ENCODE measurements at places on chromosomes 1 and 21. TPM values are rescaled to one million over a fixed set of nuclear protein-coding genes. Genes with fewer than 3 reads are reported as not detected.

DNA sequence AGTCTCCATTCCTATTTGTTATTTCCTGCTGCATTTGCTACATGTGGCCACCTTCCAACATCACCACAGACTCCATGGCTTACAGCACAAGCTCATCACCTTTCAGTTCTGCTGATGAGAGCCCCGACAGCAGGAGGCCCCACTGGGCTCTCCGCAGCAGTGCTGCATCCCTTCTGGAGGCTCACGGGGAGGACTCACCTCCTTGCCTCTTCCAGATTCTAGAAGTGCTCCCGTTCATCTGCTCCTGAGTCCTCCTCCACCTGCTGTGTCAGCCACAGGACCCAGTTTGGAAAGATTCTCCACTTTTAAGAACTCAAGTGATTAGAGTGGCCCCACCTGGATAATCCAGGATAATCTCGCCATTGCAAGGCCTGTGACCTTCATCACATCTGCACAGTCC, 167.6 kb downstream of the PCBP3 start:
- no peak for DNase-seq

- DNase-seq, result peak; percentile 86
Observed at GRCh38 chr1:99481391-99481996, 164.4 kb upstream of the PALMD start.

The LRRC39 gene
- total RNA-seq, result 132 TPM

- no peak for DNase-seq
Observed at GRCh38 chr1:203159844-203160243, 15.8 kb downstream of the MYBPH start.

GRCh38 chr1:216346526-216346925, 76.7 kb downstream of the USH2A start:
- peak; percentile 91 for DNase-seq

GRCh38 chr21:37431243-37431642, 64.7 kb downstream of the DYRK1A start:
- no peak for DNase-seq

DNA sequence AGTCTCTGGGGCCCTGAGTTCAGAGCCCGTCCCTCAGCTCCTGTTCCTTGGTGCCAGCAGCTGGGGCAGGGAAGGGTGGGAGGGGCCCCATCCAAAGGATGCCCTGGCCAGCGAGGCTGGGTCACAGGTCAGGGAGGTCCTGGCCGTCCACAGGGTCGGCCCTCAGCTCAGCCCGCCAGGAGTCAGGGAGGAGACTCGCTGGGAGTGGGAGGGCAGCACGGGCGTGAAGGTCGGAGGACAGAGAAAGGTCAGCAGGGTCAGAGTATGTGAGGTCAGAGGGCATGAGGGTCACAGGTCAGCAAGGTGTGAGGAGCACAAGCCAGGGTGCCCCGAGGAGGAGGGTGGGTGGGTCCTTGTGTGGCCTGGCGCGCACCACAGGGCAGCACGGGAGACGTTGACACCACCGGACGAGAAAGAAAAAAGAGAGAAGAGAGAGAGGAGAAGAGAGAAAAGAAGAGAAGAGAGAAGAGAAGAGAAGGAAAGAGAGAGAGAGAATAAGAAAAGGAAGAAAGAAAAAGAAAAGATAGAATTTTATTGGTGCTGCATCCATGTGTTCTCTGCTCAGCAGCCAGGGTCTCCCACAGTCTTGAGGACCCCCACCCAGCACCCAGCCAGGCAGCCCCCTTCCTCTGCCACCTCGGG, 7.1 kb downstream of the PERM1 start:
- no peak for DNase-seq

DNA sequence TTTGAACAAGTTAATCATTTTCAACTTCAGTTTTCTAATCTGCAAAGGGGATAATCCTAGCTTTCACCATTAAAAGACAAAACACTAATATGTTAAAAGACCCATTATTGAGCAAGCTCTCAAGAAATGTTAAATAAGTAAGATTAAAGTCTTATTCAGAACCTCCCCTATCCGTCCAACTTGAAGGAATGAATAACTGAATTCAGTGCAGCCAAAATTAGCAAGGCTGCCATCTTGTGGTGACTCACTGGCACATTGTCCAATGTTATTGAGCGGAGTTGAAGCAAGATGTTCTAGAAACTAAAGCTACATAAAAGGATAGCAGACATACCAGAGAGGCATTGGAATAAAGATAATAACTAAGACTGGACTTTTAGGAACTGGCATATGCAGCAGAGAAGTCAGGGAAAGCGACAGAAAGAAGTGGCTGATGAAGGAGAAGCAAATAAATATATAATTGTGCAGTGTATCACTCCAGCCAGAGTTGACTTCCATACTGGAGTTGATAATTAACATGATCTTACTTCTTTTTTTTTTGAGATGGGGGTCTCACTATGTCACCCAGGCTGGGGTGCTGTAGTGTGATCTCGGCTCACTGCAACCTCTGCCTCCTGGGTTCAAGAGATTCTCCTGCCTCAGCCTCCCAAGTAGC, 8.2 kb upstream of the CAP1 start:
- DNase-seq, result peak; percentile 69

The RUNX3 gene
- 0.62 TPM for total RNA-seq

The OR2T11 gene
- not detected for total RNA-seq

The DLGAP3 gene
- not detected for total RNA-seq

DNA sequence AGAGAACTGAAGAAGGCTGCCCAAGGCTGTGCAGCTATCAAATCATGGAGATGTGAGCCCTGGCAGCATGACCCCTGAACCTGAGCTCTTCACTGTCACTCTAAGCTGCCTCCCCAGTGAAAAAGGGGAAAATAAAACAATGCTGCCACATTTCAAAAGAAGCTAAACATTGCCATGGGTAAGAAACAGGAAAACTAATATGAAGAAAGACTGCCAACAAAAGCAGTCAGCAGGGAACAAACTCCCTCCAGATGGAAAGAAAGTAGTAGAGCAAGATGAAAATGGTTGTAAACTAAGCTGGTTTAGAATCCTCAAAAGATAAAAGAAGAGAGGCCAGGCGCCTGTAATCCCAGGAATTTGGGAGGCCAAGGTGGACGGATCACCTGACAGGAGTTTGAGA, 36.2 kb upstream of the CSF1 start:
- no peak for DNase-seq

The TBX15 gene
- 88.8 TPM for total RNA-seq

DNA sequence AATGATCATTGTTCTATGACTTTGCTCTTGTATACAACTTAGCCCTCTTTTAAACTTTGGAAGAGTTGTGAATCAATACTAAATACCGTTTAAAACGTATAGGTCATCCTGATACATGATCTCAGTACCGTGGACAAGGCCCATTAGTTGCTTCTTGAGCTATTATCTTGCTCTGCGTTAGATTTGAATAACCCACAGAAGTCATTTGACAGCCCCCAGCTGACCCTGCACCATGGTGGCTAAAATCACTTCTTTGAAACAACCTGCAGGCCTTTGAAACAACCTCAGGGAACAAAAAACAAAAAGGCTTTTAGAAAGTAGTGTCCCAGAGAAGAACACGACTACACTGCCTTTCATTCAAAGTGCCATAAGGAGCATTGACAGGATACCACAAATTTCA, 473.0 kb upstream of the ADGRL2 start:
- DNase-seq, result no peak

The LCE1C gene
- not detected for total RNA-seq

- peak; percentile 85 for DNase-seq
Observed at GRCh38 chr1:203625628-203626019, 1.0 kb upstream of the ATP2B4 start.

DNA sequence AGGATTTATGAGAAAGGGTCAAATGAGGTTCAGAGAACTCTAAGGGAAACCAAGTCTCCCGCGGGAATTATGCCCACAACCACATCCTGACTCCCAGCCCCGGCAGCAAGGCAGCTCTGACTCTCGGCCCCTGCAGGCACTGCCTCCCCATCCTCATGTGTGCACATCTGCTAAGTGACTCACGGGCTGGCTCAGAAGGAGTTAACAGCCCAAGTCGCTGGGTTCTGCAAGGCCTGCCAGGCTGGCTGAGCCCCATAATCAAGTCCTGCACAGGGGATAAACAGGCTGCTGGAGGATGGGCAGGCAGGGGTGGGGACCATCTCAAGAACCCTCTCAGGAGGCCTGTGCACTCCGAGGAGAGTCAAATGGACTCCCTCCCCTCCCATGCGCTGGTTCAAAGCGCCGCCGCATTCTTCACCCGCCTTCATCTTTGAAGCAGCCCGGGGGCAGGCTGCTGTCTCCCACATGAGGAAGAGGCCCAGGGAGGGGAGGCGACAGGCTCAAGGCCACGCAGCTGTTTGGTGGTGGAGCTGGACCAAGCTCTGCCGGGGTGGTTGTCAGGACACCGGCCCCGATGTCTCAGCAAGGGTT, 344.3 kb downstream of the MATN1 start:
- DNase-seq, result peak; percentile 82

DNA sequence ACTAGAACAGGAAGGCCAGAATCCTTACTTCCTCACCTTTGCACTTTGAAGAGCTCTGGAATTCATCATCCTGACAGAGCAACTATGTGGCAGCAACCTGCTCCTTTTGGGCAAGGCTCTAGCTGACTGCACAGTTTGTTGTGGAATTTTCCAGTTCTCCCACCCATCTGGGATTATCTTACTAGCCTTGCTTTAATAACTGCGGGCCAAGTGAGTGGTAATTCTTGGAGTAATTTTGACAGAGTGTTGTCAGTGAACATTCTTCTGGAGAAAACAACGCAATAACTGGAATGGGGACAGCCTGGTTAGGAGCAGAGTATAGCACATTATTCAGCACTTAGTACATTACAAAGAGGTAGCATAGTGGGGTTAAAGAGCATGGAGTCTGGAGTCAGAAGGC, 75.3 kb downstream of the NTMT2 start:
- no peak for DNase-seq

DNA sequence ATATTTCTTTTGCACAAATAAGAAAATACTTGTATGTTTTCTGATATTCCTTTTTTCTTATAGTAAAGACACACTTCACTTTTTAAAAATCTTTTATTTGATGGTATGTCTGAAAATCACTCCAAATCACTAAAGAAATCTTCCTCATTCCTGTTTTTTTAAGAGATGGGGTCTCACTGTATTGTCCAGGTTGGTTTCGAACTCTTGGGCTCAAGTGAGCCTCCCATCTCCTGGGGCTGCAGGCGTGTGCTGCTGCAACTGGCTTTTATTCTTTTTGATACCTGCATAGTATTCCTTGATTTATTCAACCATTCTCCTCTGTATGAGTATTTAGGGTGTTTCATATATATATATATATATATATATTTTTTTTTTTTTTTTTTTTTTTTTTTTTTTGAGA, 88.1 kb downstream of the OSBPL9 start:
- no peak for DNase-seq

The CFH gene
- total RNA-seq, result 126 TPM

DNA sequence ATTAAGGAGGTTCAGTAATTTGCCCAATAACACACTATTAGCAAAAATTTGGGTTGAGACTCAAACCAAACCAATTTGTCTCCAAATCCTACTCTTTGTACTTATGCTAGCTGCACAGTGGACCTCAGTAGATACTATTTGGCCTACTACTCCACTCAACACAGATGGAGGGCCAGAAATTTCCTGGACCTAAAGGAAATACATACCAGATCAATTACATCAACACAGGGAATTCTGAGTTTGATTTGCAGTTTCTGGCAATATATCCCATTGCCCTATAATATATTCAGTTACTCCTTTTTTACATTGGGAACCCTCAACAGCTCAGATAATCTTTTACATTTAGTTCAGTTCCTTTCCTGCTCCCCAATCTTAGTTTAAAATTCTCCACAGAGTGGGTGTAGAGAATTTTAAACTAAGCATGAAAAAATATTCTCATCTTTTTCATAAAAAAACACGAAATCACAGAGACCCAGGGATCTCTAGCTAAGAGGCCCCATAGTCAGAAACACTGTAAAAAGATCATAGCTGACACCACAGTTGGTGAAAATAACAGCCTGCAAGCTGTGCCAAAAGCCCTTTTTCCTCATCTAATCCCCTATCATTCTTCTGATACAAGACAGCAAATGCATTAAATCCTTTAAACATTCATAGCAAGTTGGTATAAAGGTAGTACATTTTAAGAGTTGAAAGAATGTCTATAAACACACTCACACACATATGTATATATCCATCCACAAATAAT, 317.7 kb upstream of the ESRRG start:
- peak; percentile 45 for DNase-seq

- peak; percentile 61 for DNase-seq
Observed at GRCh38 chr1:170734412-170735175, 70.7 kb downstream of the PRRX1 start.

DNA sequence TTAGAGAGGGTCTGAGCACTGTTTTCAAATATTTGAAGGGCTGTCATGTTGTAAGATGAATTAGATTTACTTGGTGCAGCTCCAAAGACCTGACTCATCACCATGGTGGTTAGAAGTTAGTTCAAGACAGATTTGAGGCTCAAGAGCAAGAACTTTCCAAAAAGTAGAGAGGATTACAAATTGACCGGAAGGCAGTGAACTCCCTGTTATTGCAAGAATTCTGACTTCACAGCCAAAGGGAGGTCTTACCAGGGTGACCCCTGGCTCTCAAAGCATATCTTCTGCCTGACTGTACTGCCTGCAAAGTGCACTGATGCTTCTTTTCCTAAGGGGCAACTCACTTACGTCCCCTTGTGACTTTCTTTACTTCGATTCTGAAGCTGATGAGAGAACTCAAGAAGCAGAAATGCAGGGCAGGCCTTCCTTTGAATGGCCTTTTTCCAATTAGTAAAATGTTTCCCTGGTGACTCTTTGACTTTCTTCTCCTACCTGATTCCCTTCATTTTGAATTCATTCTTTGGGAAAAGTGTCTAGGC, 86.4 kb downstream of the NAV1 start:
- DNase-seq, result no peak

DNA sequence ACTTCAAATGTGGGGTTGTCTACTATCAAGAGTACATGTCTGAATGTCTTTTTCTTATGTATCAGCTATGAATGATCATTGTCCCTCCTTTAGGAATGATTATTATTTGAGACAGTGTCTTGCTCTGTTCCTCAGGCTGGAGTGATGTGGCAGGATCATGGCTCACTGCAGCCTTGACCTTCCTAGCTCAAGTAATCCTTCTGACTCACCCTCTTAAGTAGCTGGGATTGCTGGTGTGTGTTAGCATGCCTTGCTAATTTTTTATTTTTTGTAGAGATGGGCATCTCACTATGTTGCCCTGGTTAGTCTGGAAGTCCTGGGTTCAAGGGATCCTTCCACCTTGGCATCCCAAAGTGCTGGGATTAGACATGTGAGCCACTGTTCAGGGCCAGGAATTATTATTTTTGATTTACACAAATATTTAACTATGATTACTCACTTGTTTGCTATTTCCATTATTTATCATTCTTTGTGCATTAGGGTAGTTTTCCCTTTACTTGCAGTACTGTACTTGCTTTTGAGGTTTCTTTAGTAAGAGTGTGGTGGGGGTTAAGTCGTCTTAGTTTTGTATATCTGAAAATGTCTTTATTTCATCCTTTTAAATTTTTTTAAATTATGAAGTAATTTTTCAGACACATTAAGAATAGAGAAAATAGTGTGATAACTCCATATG, 12.8 kb downstream of the S100A7 start:
- DNase-seq, result no peak

Measured in tongue (tissue), 3 donors.